ENCODE measurements at places on chromosomes 5 and 9. TPM values are rescaled to one million over a fixed set of nuclear protein-coding genes. Genes with fewer than 3 reads are reported as not detected.

DIAPH1 gene
- 53.9 TPM for total RNA-seq

CDH6 gene
- 82.3 TPM for total RNA-seq

WDR38 gene
- total RNA-seq = not detected

OSMR gene
- total RNA-seq = 111 TPM

TPRN gene
- total RNA-seq = 6.2 TPM

ZNF454 gene
- 3.6 TPM for total RNA-seq

MAMDC2 gene
- total RNA-seq = 0.30 TPM

ANXA6 gene
- 489 TPM for total RNA-seq

ATP10B gene
- not detected for total RNA-seq

CARTPT gene
- not detected for total RNA-seq

All from smooth muscle cell of the umbilical artery (primary cell).